Esophagus muscularis mucosa (tissue), 4 donors: ENCODE measurements at places on chromosomes 12 and 14.

DNA sequence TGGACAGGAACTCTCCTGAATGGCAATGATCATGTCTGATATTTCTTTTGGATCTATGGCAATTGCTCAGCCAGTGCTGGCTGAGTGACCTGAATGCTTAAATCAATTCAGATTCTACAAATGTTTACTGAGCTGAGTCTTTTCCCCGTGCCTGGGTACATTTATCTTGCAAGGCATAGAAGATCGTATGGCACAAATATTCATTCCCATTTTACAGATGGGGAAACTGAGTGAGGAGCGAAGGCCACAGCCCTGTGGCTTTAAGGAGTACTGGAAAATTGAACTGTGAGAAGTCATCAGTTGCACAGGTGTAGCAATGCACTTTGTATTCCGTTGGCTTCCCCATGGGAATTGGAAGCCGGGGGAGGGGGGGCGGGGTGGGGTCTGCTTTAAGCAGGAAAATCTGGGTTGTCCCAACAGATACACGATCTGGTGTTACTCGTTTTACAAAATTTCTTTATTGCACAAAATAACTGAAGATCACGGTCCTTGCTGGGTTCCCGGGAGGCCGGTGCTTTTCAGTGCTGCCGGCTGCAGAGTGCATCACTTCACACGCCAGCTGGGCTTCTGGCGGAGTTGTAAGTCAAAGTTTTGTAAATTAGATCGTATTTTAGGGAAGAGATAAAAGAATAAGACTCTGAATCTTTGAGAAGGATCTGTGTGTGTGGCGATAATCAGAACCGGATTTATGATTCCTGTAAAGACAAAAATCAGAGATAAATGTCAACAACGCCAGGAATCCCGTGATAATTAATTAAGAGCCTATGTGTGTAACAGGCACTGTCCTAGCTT lies 75.0 kb upstream of the MAP1LC3B2 start:
- DNase-seq = no peak

DNA sequence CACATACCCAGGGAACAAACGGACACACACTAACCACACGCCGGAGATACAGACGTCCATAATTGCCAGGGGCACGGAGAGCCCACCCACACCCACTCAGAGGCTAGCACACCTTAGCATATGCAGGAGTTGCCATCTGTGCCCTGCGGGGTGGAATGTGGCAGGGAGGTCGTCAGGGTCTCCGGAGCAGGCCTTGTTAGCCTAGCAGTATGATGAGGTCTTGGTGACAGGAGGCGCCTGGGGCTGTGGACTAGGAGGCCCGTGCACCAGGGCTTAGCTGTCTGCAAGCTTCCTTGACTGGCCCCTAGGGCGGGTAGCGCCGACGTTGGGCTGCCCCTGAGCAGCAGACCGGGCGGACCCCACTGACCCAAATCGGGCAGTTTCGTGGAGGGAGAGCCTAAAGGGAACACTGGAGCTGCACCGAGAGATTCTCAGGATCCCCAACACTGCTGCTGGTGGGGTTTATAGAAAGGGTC lies 10.0 kb downstream of the STAC3 start:
- no peak for DNase-seq

- DNase-seq = no peak
These were observed 392 bp downstream of the SLC15A4 start for GRCh38 chr12:128823216-128823915.

GRCh38 chr12:452667-453210 lies 7.0 kb upstream of the B4GALNT3 start:
- DNase-seq = no peak

- no peak for DNase-seq
These were observed 379.9 kb upstream of the DCN start for GRCh38 chr12:91562476-91562875.

DNA sequence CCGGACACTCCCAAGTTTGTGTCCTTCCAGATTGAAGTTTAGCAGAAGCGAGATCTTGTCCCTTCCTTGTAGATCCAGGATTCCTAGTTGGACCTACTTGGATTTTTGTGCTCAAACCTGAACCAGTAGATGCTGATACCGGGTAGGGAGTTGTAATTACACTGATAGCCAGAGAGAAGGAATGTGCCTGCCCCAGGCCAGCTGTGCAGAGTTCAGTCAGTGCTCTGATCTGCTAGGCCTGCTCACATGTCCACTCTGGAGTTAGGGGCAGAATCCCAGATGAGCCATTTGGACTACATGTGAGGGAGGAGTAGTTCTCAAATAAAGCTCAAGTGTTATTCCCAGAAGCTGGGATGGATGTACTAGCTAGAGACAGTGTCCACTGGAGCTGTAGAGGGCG lies 65.7 kb downstream of the PRKCH start:
- DNase-seq = no peak

DNA sequence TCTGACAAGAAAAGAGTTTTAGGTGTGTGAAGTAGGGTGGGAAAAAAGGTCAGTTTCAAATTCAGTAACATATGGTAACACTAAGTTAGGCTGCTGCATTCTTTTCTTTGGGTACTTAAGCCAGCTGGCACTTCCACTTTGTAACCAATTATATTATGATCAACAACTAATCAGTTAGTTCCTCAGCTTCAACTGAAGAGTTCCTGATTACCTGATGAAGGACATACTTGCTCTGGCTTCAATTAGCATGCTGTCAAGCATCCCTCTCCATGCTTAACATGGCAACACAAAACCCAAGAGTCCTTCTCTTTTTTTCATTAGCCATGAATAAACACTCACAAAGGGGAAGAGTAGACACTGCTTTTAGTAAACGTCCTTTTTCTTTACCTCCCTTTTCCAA lies 6.8 kb upstream of the KANSL2 start:
- DNase-seq = no peak

DNA sequence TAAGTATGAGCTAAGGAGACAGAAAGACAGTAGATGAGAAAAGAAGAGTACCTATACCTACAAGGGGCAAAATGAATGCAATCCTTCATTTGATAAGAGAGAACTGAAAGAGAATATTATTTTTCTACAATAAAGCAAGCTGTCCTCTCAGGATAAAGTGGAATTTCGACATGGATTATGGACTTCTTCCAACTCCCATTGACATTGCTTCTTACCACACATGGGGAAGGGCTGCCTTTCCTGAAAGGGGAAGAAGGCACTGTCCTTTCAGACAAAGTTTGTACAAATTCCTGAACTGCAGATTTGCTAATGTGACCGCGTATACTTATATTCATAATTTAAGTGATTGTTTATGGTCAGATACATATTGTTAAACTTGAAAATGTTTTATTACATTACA lies 4.3 kb upstream of the HEBP1 start:
- no peak for DNase-seq

DNA sequence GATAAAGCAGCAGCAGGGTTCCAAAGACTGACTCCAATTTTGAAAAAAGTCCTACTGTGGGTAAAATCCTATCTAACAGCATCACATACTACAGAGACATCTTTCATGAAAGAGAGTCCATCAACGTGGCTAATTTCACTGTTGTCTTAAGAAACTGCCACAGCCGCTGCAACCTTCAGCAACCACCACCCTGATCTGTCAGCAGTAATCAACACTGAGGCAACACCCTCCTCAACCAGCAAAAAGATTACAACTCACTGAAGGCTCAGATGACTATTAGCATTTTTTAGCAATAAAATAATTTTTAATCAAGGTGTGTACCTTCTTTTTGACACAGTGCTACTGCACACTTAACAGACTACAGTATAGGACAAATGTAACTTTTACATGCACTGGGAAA lies 6.6 kb downstream of the CAPRIN2 start:
- no peak for DNase-seq

DNA sequence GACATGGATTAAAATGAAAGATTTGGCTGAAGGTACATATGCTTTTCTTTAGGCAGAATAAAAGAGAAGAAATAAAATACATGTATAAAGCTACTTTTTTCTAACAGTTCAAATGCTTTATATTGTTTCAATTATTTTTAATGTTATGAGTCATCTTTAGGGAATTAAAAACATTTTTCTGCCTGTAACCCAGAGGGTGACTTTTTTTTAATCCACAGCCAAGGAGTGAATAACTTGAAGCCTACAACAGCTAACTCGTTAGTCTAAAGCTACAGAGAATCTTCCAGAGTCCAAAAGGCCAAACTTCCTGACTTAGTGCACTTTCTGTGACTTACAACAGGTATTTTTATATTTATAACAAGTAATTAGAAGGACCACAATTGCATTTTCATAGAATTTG lies 151.6 kb downstream of the SEC23A start:
- no peak for DNase-seq

- no peak for DNase-seq
These were observed 27.4 kb upstream of the LGALS3 start for GRCh38 chr14:55101698-55102097.

- no peak for DNase-seq
These were observed 355.9 kb downstream of the TMTC2 start for GRCh38 chr12:83042441-83043200.

DNA sequence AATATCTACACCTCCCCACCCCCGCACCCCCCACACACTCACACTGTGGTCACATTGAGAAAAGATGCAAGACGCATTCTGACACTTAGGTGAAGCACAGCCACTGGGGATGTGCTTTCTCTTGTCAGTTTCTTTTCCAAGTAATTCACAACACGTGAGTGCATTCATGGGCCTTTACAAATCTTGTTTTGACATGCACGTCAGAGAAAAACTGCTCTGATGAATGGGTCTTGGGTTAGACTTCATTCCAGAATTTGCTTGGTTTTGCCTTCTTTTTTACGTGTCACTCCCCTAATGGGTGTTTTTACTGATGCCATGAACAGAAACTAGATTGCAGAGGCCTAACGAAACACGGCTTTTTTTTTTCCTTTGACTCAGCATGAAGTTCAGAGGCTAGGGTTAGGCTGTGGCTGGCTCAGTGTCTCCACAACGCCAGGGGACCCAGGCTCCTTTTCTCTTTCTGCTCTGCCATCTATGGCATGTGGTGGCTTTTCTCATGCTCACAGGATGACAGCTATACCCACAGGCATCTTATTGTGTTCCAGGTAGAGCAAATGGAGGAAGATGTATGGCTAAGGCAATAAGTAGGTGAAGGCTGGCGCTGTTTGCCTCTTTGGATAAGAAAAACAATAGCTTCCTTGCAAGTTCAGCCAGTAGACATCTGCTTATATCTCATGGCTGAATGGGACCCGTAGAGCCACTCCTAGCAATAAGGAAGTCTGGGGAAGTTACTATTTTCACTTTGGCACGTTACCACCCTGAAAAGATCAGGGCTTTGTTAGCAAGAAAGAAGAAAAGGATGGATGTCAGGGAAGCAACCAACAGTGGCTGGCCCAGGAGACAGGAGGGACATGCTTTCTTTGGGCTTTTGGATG lies 253.3 kb downstream of the SLC15A4 start:
- no peak for DNase-seq

- DNase-seq = no peak
These were observed 183.9 kb upstream of the SOX5 start for GRCh38 chr12:24133384-24133783.

GRCh38 chr12:95548056-95548538 lies 3.2 kb downstream of the USP44 start:
- DNase-seq = no peak

- no peak for DNase-seq
These were observed 58.9 kb upstream of the PLEKHG3 start for GRCh38 chr14:64645220-64645892.

- no peak for DNase-seq
These were observed 43.7 kb downstream of the HELB start for GRCh38 chr12:66345956-66346355.

DNA sequence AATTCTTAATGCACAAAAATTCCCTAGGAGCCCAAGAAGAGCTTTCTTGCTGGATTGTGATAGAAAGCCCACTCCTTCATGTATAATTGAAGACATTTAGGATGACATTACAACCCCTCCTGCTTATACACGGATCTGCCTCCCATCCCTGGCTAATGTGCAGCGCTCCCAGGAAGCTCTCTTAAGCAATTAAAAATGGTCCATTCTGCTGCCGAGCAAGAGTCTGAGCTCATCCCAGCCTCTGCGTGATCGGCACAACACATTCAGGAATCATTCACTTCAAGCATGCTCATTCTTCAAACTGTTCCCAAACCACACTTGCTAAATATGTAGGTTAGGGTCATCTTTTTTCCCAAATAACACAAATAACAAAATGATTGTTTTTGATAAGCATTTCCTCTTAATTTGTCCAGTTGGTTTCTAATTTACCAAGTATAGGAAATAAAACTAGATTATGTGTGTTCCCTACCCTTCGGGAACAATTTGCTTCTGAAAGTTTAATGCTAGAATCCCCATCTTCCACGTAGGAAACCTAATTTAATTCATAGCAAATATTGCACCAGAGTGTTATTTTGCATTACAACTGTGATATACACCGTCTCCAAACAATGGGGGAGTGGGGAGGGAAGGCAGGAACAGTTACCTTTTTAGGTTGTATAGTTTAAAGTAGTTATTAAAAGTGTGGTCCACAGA lies 17.3 kb upstream of the TMEM233 start:
- DNase-seq = peak; percentile 8

DNA sequence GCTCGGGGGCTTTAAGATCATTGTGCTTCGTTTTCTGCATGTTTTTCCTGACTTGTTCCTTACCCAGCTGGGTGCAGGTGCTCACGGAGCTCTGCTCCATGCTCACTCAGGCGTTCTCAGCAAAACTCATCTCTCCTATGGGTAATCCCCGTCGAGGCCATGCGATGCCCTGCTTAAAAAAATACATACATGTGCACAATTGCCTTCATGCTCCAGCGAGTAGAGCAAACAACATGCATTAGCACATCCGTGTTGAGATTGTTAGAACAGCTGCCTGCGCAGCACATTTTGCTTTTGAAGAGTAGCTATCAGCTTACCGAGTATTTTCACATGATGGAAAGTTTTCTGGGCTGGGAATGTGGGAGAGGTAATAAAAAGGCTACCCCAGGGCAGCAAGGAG lies 16.2 kb downstream of the AACS start:
- no peak for DNase-seq

- DNase-seq = no peak
These were observed 2.8 kb downstream of the TRHDE start for GRCh38 chr12:72274931-72275330.

DNA sequence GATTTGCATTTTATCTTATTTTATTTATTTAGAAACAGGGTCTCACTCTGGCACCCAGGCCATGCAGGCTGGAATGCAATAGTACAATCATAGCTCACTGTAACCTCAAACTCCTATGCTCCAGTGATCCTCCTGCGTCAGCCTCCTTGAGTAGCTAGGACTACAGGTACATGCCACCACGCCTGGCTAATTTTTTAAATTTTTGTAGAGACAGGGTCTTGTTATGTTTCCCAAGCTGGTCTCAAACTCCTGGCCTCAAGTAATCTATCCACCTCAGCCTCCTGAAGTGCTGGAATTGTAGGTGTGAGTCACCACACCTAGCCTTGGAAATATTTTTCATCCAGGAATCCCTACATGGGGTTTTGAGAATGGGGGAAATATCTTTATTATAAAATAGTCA lies 84.6 kb downstream of the MAPKAPK5 start:
- no peak for DNase-seq

- no peak for DNase-seq
These were observed 845 bp downstream of the GIT2 start for GRCh38 chr12:109995361-109995685.

- no peak for DNase-seq
These were observed 164.8 kb downstream of the SNAPC1 start for GRCh38 chr14:61927060-61927459.

- no peak for DNase-seq
These were observed 11.9 kb downstream of the RNF10 start for GRCh38 chr12:120546050-120546386.
